Stimulated activated CD4-positive, alpha-beta T cell treated with anti-CD3 and anti-CD28 coated beads, Interleukin-4, amount 100 ng/mL, for 1 hour (primary cell): ENCODE measurements at places on chromosomes 1 and 21.

GRCh38 chr1:79105500-79105899 lies 99.0 kb upstream of the ADGRL4 start:
- DNase-seq: no peak

DNA sequence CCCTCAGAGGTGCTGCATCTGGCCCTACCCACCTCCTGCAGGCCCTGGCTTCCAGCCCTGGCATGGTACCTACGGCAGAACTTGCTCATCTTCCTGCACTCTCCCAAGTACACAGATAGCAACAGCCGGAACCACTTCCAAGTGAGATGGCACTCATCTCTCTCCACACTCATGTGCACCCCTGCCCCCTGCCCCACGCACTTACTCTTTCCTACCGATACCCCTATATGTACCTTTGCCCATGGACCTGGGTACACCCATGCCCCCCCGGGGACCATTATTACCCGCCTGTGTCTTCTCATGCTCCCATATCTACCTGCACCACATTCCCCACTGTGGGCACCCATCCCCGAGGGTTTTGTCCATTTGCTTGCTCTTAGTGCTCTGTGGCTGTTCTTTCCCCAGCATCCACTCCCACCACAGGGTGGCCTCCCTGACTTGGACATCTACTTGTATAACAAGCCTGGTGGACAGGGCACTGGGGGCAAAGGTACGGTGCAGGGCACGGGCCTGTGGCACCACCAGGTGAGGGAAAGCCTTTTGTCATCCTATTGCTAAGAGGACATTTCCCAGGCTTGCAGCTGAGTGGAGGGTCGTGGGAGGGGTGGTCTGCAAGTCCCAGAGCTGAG lies 14.7 kb downstream of the HYI start:
- no peak for DNase-seq

DNA sequence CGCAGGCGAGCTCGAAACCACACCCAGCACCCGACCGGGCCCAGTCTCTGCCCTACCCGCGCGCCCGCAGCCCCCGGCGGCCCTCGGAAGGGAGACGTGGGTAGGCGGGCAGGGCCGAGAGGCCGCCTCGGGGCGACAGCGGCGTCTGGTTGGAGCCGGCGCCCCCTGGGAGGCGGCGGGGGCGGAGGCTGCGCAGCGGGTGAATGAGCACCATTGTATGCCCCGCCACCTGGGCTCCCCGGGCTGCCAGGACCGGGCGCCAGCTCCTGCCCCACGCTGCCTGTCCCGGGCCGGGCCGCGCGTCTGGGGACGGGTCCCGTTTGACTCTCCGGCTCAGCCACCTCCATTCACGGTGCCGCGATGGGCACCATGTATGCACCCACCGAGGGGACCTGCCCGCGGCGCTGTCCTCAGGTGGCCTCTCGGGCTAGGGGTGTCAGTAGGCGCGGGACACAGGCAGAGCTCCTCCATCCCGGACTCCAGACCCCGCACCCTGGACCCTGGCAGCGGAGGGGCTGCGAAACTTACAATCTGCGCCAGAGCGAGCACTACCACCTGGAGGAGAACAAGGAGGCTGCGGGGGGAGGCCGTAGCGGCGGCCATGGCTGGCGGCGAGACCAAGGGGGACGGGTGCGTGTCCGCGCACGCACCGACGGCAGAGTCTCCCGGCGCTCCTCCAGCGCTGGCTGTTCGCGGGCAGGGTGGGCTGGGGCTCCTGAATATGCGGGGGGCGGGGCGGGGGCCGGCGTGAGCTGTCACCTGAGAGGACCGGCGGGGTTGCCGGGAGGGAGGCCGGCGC lies at the start of gene COL9A2:
TSS of gene COL9A2 (minus strand) at position 692 of the 799 bp plus-strand sequence. CDS start at position 603, 89 bp downstream.
- DNase-seq: peak; percentile 63

DNA sequence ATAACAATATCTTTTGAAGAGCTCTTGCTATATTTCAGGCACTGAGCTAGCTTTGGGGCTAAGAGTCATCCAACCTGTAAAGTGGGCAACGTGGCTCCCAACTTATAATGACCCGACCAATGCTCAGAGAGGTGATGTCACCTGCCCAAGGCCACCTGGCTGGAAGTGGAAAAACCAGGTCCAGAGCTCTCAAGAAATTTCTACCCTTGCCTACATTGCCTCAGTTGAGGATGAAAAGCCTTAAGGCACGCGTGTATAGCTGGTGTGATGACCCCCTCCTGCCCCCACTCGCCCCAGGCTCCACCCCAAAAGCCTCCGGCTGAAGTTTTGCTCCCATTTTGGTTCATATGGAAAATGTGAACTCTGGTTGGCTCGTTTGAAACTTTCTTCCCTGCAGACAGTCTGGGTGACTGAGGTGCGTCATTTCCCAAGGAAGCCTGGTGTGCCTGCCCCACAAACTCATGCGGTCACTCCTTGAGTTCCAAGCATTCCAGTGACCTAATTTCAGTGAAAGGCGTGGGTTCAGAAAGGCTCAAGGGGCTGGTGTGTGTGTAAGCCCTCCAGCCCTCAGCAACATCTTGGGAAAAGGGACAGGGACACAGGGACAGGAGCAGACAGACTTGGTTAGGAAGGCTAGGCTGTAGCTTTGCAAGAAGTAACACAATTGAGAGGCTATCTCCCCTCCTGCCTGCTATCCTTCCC lies 20.5 kb downstream of the HTR1D start:
- DNase-seq: no peak

- DNase-seq: no peak
Measured at GRCh38 chr1:82597649-82598048, 796.9 kb downstream of the ADGRL2 start.

DNA sequence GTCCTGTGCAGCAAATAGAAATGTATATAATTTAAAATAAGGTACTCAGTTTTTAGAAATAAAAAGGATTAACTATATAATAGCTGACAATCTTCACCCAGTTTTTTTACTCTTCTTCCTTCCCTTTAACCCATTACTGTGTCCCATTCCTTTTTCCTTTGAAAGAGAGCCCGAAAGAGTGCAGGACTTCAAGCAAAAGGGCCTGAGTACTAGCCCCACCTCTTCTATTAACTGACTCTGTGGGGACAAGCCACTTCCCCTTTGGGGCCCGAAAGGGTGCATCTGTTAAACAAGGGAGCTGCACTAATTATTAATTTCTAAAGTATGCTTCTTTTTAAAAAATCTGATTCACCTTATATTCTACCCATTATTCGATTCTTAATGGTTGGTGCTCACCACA lies 3.3 kb downstream of the USP24 start:
- no peak for DNase-seq

DNA sequence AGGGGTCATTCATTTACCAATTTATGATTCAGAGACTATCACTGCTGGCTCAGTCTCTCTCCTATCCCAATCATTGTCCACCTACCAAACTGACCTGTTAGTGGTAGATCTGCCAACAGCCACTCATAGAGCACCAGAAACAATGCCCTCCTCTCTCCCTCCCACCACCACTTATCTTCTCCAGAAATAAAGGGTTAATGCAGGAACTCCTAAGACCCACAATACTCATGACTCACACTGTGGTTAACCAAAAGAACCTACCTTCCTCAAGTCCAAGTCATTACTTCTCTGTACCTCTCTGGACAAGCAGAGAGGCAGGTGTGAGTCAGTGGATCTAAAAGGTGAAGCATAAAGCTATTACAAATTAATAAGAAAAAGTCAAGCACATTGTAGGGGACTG lies 40.9 kb upstream of the CAMK1G start:
- DNase-seq: no peak

- no peak for DNase-seq
Measured at GRCh38 chr1:177753655-177754054, 216.2 kb downstream of the SEC16B start.

- DNase-seq: no peak
Measured at GRCh38 chr1:151164732-151165280, 896 bp downstream of the LYSMD1 start.

- no peak for DNase-seq
Measured at GRCh38 chr1:205270271-205270670, 42.5 kb downstream of the TMCC2 start.

GRCh38 chr1:177368255-177368654 lies 197.5 kb downstream of the BRINP2 start:
- DNase-seq: no peak

DNA sequence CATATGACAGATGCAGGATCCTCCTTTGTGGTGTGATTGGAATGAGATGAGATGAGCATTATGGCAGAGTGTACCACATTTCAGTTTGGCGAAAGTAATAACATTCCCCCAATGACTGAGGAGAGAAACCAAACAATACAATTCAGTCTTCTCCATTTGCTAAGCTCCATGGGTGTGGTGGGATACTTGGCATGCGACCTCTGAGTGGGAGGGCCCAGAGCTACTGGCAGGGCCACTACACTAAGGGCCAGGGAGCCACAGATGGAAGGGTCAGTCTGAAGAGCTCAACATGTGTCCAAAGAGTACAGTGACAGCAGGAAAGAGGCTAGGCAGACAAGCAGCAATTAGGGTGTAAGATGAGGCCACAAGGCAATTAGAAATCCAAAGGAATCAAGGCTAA lies 23.8 kb upstream of the PAXBP1 start:
- DNase-seq: no peak

DNA sequence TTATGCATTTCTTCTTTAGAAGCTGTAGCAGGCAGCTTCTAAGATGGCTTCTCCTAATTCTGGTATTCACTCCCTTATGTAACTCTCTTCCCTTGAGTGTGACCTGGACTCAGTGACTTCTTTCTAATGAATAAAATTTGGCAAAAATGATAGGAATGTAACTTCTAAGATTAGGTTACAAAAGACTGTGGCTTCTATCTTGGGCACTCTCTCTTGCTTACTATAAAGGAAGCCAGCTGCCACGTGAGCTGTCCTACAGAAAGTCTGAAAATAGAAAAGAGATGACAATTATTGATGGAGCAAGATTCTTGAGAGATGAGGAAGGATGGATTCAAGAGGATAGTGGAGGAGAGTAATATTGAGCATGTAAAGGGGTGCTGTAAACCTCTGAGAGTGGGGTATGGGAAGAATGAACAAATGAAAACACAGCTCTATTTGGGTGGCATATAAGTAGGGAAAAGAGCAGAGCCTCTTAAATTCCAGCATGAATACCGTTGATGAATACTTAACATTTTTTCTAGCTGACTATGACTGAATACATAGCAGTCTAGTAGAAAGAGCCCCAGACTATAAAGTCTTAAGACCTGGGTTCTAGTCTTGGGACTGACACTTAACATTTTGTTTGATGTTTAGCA lies 5.5 kb downstream of the TSEN15 start:
- DNase-seq: no peak

DNA sequence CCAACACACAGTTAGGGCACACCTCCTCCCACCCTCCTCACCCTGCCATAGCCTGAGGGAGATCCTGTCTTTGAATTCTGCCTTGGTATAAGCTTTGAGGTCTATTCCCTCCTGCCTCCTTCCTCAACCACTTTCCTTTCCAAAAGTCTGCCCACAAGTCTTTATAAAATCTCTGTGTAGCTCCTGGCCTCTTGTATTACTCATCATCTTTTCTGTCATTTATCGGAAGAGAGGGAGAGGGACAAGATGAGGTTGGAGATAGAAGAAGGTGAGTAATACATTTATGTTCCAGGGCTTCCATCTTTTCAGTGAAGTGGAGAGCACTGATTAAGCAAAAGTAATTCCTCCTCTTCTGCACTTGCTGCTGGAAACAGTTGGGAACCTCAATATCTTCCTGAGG lies 30.5 kb upstream of the EFCAB14 start:
- no peak for DNase-seq

DNA sequence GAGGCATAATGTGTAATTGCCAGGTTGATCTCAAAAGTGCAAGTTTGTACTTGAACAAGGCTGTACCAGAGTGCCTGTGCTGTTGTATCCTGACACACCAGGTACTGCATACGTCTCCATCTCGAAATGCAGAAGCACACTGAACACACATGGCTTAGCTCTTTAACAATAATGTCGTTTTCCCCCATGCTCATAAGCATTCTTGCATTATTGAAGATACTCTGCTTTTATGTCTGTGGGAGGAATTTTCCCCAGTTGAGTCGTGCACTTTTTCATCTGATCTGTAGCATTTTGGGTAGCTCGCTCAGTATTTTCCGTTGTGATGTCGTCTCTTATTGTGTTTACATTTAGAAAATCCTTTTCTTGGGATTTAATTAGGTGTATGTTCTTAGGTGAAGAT lies 98.7 kb downstream of the PCBP3 start:
- DNase-seq: no peak

- no peak for DNase-seq
Measured at GRCh38 chr1:218349348-218350034, 4.4 kb downstream of the TGFB2 start.

GRCh38 chr1:201489643-201490261 lies 17.2 kb downstream of the CSRP1 start:
- no peak for DNase-seq

DNA sequence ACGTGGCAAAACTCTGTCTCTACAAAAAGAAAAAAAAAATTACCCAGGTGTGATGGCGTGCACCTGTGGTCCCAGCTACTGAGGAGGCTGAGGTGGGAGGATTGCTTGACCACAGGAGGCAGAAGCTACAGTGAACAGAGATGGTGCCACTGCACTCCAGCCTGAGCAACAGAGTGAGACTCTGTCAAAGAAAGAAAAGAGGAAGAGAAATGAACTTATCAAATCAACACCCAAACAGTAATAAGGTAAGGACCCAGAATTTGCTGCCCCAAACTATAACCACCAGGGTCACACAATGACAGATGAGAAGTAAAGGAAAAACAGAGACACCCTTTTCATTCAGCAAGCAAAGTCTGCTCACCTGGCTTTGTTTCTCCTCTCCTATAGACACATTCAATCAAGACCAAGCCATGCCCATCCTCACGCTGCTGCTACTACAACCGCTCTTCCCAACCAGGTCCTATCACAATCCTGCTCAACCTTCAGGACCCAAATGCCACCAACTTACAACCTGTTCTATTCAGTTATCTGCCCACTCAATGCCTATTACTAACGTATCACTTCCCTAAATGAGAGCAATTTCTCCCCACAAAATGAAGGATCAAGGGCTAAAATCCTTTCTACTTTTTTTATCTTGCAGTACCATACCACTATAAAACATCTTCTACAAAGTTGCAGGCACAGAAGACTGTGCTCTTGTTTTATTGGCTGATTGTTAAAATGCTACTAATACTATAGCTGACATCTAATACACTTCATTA lies 183.5 kb downstream of the RERE start:
- no peak for DNase-seq

DNA sequence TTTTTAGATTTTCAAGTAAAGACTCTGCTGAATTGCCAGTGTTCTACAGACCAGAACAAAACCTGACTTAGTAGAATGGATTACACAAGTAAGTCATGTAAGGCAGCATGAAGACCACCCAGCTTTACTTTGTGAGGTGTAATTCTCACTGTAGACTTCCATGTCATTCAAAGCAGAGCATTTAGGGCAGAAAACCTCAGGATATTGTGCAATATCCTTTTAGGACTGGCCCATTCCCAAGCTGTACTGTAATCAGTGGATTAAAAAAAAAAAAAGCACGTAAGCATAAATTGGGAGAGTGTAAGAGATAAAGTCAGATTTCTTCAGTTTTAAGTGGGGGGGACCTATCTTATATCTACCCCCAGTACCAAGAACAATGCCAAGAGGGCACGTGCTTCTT lies 380.5 kb upstream of the PRMT6 start:
- no peak for DNase-seq

DNA sequence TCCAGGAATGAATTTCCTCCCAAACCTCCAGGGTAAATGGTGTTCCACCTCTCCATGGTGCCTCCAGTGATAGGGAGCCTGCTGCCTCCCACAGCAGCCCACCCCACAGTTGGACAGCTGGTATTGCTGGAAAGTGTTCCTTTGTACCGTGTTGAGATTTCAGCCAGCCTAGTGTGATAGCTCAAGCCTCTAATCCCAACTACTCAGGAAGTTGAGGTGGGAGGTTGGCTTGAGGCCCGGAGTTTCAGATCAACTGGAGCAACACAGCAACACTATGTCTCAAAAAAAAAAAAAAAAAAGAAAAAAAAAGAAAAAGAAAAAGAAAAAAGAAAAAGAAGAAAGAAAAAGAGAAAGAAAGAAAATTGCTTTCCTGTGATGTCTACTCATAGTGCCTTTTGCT lies 96.1 kb downstream of the CHD1L start:
- DNase-seq: no peak
